ENCODE measurements at places on chromosomes 7 and 10.
A peak's percentile ranks its signal among the peaks of the same experiment; 100 is the strongest.

- DNase-seq = peak; percentile 36
Observed at GRCh38 chr10:90937645-90938258, 16.9 kb upstream of the ANKRD1 start.

DNA sequence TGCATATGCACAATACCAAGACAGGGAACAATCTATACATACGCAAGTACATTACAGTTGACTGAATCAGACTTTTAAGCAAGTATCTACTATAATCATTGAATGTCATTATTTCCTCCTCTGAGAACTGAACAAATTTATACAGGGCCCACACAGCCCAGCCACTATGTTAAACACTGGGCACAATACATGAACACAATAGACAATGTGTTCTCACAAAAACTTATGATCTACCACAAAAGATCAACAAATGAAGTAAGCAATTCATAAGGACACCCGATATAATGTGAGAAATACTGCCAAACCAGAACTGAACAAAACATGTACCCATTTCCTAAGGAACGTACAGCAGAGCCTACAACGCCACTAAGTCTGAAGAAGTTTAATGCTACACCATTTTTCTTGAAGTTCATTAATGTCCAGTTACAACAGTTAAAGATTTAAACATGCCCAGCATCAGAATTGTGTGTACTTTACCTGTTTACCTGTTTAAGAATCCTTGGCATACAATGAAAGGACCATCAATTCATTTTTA, 31.5 kb downstream of the SHTN1 start:
- DNase-seq = no peak

GRCh38 chr10:122188706-122189105, 82.4 kb upstream of the BTBD16 start:
- DNase-seq = no peak

GRCh38 chr7:134593530-134594392, 44.9 kb downstream of the AKR1B15 start:
- DNase-seq = peak; percentile 50

- DNase-seq = no peak
Observed at GRCh38 chr7:151432658-151433521, 7.1 kb downstream of the CRYGN start.

GRCh38 chr7:70229242-70229641, 631.0 kb downstream of the AUTS2 start:
- no peak for DNase-seq

GRCh38 chr7:23373151-23374004, 74.2 kb downstream of the MALSU1 start:
- DNase-seq = peak; percentile 53

DNA sequence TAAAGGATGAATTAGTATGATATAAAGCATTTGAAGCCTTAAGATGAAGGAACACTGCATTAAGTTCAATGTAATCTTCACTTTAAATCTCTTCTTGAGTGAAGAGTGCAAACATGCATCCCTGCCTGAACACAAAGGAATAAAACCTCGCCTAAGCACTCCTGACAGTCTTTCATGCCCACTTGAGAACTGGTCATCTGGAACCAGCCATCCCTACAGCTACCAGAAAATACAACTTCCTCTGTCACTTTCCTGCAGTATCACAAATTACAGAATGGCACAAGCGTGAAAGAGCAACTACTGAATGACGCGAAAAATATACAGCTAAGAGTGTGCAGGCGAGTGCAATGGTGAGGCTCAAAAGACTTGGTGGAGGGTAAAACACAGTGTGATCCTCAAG, 1079.9 kb downstream of the CNTNAP2 start:
- no peak for DNase-seq

DNA sequence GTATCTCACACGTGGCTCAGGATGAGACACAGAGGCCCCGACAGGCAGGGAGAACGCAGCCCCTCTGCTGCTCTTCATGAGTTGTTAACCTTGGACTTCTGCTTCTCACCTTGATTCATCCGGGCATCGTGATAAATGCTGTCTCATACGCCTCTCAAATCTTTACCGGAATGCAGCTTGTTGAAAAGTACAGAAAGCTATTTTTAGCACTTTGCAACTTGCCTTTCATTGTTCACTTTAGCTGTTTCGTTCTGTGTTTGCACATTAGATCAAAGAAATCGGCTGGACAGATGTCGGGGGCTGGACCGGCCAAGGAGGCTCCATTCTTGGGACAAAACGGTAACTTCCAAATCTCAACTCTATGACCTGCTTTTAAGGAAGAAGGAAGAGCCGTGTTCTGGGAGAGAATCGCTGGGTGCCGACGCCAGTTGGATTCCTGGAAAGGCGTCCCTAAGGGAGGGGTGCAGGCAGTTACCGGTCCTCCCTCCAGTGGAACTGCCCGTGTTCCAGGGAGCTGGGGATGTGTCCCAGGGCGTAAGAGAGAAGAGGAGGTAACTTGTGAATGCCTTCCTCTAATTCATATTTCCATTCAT, 49.3 kb downstream of the PFKP start:
- no peak for DNase-seq

DNA sequence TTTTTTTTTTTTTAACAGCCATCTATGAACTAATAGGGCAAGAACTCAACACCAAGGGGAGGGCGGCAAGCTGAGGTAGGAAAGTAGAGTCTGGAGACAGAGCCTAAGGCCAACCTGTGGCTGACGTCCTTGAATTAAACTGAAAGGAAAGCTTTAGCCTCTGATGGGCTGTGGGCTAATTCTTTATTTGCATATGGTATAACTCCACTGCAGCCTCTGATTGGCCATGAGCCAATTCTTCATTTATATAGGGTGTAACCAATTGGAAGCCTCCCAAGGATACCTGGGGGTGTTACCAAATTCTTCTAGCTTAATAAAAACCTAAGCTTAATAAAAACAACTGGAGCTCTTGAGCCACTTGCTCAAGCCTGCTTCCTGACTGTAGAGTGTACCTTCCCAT, 10.3 kb downstream of the TYW1 start:
- DNase-seq = no peak

- DNase-seq = no peak
Observed at GRCh38 chr10:77716458-77717317, 79.1 kb upstream of the KCNMA1 start.

DNA sequence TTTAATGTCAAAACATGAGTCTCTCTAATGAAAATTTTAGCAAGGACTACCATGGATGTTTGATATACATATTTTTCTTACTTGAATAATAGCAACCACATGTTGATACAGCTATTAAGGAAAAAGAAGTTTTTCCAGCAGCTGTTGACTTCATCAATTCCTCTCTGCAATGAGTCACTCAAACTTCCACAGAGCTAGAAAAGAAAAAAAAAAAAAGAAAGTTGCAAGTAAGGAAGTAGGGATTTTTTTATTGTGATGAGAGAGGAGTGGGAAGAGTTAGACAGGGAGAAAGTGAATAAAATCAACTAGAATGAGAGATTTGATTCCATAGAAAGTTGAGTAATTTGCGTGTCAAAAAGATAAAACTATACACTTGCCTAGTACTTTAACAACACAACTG, 46.2 kb downstream of the CAV1 start:
- peak; percentile 91 for DNase-seq

DNA sequence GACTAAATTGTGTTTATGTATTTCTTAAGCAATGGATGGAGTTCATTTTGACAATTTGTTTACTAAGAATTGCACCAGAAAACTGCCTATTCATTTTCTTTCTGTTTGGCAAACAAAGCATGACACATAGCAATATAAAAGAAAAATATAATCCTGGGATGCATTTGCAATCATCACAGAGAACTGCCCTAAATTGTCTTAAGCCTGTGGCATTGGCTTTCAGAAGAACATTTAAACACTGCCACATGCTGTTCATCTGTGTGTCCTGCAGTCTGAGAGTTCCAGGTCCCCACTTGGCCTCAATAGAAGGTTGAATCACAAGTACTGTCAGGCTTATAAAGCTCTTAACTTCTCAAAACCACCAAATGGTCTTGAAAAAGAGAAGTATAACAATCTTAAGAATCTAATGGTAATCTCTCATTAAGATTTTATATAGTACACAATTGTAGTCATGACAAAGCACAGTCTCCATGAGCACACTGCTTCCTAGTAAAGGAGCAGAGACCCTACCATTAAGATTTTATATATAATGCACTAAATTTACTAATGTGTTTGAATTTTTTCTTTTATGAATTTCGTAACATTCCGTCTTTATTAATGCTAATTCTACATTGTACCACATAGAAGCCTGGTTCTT, 29.9 kb downstream of the RNLS start:
- DNase-seq = peak; percentile 72

DNA sequence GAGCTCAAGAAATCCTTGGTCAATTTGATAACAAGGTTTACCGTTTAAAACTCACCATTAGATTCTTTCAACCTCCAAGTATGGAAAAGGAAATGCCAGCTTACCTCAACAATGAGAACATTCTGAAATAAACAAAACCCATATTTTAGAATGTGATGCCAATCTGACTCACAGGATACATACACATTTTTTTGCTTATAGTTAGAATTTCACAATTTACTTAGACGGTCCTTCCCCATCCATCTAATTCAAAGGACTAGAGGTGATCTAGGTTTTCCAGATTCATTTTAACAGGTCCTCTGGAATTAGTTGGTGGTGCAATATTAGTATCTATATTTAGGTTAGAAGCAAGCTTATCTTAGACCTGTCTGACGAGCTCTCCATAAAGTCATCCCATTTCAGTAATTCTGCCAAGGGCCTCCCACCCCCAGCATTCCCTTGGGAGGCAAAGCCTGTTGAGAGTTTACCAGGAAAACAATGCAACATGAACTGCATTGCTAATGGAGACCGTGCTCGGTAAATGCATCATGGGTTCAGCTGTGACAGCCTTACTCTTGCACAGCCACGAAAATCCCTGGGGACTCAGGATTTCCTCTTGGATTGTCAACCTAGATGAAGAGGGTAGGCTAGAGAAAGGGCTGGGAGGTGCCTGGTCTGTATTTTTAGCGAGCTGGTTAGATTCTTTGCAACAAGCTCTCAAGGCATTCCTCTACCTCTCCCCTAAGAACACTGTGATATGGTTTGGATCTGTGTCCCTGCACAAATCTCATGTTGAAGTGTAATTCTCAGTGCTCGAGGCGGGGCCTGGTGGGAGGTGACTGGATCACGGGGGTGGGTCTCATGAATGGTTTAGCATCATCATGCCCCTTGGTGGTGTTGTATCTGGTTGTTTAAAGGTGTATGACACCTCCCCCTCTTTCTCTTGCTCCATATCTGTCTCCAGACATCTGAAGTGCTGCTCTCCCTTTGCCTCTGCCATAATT, 93.8 kb downstream of the PRTFDC1 start:
- DNase-seq = peak; percentile 90

DNA sequence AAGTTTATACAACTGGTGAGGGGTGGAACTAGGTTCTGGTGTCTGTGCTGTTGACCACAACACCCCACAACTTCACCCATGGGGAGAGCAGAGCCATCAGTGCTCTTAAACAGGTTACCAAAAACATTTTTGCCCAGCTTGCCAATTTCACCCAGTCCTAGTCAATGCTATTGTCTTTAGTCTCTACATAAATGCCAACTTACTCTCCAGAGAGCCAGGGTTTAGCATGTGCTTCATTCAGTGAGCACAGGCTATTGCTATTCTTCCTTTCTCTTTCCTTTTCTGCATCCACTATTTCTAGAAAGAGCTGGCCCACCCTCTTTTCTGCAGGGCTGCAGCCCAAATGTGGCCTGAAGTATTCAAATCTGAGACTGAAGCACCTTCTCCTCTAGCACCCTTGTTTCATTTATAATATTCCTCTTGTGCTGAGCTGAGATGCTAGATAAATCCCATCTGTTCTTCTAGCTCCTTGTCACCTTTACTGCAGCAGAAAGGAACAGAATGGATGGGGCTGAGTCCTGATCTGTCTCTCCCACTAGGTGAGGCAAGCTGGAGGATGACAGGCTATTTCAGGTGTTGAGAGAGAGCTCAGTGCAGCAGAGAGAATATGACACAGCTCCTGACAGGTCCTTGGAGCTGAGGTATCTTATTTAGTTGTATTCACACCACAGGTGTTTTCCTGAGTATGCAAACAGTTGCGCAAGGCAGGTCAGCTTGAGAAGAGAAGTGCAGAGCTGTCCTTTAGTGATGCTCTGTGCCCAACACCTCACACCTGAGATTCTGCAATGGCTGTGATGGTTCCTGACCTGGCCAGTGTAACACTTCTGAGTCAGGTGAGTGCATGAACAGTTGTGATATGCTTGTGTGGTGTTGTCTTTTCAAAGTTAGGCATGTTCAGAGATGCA, 819.2 kb downstream of the CCSER2 start:
- no peak for DNase-seq

DNA sequence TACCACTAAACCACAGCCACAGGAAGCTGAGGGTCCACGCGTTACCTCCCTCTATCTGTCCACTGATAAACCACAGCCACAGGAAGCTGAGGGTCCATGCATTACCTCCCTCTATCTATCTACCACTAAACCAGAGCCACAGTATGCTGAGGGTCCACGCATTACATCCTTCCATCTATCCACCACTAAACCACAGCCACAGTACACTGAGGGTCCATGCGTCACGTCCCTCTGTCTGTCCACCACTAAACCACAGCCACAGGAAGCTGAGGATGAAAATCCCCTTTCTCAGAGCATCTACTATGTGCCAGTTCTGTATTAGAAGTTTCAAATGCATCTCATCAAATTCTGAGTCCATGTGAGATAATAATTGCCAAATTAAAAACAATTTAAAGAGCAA, 589.3 kb downstream of the DNAJB6 start:
- no peak for DNase-seq

- no peak for DNase-seq
Observed at GRCh38 chr7:115329006-115329405, 407.1 kb downstream of the MDFIC start.

DNA sequence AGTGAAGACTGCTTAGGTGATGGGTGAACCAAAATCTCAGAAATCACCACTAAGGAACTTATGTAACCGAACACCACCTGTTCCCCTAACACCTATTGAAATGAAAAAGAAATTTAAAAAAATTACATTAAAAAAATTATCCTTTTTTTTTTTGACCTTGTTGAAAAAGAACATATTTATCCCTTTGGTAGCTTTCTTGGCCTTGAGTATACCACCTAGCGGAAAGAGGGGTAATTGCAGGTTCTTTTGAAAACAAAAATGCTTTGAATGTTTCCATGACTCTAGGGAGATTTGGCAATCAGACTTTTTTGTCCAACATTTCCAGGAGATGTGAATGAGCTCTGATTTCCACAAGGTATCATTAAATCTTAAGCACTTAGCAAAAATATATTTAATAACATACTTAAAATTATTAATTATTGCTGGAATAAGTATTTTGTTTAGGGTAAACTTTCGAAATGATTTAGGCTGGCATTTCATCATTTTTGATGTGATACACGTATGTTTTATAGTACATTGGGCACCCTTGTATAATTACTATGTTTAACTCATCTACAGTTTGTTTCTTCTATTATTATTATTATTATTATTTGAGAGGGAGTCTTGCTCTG, 47.0 kb upstream of the ELMO1 start:
- peak; percentile 34 for DNase-seq

- no peak for DNase-seq
Observed at GRCh38 chr10:67284589-67284988, 358.8 kb downstream of the LRRTM3 start.

DNA sequence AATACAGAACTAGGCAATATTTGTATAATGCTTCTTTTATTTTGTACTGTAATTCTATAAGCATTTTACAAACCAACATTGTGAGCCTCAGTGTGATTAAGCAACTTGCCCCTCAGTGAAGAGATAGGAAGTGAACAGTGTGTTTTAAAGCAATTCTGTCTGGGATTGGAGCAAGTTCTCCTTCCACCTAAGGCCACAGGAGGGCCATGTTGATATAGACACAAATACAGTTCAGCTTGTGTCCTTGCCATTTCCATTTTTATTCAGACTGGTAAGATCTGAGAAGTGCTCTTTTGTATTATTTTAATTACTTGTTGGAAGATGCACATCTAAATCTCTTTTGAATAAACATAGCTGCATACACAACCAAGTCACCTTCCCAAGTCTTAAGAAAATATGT, 416.3 kb upstream of the COBL start:
- no peak for DNase-seq

- DNase-seq = no peak
Observed at GRCh38 chr10:74814797-74815196, 11.6 kb upstream of the KAT6B start.

All from ELR (cell line).